CD4-positive, alpha-beta T cell treated with Interferon alpha-2 for 1 hour (primary cell): ENCODE measurements at places on chromosomes 11 and 22.

GRCh38 chr11:105202422-105202821 lies 62.9 kb upstream of the CARD18 start:
- DNase-seq = no peak

DNA sequence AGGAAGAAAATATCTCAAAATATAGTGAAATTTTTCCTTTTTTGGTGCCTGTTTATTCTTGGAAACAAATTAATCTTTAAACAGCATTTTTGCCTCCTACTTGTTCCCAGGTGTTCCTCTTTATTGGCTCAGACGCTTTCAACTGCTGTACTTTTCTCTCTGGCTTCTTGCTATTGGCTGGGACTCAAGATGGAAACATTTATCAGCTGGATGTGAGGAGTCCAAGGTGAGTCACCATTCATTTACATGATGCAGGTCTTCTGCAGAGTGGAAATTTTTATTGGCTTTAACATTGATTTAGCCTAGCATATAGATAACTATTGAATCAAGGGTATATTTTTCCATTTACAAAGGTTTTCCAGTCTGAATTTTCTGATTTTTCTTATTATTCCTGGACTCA lies 34.4 kb upstream of the DNAJB13 start:
- no peak for DNase-seq

DNA sequence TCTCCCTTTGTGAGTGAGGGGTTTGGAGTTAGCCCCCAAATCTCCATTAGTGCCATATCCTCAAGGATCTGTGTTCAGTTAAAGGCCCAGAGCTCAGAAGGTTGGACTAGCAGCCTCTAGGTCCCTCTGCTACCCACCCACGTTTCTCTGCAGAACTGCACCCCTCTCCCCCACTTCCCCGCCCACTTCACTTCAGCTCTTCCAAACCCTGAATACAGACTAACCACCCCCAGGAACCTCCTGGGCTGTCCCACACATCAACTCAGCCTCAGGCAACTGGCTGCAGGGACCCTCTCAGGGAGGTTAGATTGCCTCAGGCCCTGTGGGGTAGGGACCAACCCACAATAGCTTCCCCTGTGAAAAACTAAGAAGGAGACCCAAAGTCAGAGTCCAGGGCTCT lies 840 bp downstream of the VPREB3 start:
- DNase-seq = no peak

- no peak for DNase-seq
Observed at GRCh38 chr22:29872144-29872893, 10.7 kb upstream of the MTMR3 start.

DNA sequence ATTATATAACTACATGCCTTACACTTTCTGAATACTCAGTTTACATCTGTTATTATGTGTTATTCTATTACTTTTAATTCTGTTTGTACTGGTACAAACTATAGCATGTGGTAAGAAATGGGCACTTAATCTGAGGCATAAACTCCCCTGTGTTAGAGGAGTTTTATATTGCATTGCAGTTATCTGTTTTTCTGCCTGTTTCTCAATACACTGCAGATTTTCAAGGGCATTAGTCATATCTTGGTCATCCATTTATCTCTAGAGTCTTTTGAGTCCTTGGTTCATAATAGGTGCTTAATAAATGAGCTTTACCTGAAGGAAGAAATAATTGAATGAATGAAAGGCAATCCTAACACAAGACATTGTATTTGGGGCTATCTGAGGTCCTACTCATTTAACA lies 182.9 kb upstream of the CTSC start:
- DNase-seq = no peak

- DNase-seq = no peak
Observed at GRCh38 chr11:105665281-105665680, 55.4 kb downstream of the GRIA4 start.

DNA sequence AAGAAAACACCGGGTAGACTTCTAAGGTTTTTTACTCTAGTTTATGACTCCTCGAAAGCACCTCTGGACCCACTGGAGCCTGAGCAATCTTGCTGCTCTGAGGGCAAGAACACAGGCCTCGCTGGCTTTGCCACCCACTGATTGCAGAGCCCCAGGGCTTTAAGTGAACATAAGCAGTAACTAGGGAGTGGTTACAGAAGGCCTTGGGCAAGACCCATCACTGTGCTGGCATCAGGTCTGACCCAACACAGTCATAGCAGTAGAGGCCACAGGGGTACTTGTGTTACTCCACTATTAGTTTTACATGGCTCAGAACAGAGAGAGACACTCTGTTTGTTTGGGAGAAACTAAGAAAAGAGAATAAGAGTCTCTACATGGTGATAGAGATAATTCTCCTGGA lies 684.5 kb downstream of the FAM181B start:
- DNase-seq = no peak

DNA sequence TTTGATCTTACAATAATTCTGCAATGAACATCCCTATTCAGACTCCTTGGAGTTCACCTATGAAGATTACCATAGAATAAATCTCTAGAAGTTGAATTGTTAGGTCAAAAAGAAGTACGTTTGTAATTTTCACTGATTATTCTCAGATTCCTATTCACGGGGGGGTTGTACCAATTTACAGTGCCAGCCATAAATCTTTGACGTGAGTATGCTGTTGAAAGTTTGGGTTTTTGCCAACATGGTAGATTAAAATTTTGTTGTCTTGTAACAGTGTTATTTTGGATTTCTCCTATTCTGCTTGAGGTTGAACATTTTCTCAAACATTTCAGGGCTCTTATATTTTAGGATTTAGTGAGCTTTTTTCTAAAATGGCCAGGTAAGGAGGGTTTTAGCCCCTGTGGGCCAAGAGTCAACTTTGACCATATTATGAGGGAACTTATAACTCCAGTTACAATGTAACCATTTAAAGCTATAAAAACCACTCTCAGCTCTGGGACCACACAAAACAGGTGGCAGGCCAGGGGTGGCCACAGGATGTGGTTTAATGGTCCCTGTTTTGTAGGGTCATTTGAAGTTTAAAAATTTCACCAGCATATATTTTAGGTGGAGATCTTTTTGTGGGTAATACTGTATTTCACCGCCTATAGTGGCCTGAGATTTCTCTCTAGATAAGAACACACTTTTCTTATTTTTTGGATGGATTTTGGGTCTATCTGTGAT lies 25.8 kb downstream of the GGTLC2 start:
- no peak for DNase-seq

- DNase-seq = no peak
Observed at GRCh38 chr11:83694191-83694910, 408.2 kb upstream of the CCDC90B start.

- DNase-seq = peak; percentile 77
Observed at GRCh38 chr11:17208257-17208999, 642 bp upstream of the PIK3C2A start.

DNA sequence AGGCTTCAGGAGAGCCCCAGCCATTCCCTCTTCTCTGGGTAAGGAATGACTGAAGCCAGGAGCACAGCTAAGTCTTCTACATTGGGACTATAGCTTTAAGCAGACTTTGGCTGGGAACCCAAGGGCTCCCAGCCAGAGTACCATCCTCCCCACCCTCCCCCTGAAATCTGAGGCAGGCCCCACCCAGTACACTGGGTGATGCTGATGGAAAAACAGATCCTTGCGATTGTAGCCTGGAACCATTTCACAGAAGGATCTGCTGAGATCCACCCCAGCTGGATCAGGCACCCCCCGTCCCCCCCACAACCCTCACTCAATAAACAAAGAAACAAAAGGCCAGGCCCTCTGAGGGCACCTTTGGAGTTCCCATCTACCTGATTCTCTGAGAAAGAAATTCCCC lies 39.8 kb downstream of the IL18BP start:
- no peak for DNase-seq

GRCh38 chr11:95668131-95668530 lies 121.5 kb downstream of the FAM76B start:
- DNase-seq = no peak

DNA sequence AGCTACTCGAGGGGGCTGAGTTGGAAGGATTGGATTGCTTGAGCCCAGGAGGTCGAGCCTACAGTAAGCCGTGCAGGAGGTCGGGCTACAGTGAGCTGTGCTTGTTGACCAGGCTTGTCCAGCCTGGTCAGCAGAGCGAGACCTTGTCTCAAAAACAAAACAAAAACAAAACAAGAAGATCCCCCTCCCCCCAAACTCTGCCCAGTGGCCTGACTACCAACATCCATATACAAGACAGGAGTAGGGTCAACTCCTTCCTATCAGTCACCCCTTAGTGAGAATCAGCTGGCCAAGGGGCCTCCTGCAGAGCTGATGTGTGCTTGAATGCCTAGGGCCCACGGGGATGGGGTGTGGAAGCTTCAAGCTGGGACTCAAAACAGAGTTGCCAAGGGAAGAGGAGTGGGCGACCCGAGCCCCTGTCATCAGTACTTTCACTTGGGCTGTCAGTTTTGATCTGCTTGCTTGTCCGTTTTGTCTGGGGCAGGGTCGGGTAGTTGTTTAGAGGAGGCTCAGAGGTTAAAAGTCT lies 942 bp upstream of the TSPAN18 start:
- no peak for DNase-seq

DNA sequence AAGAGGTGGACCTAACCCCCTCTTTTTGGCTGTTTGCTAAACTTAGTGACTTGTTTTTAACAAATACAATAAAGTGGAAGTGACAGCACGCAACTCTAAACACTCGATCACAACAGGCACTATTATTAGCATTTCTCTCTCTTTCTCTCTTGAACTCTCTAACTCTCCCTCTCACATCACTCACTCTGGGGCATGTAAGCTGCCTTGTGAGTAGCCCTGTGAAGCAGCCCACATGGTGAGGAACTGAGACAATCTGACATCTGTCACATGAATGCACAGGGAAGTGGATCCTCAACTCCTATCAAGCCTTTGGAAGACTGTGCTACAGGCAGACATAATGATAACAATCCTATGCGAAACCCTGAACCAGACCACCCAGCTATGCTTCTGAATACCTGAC lies 609.0 kb upstream of the CNTN5 start:
- no peak for DNase-seq

DNA sequence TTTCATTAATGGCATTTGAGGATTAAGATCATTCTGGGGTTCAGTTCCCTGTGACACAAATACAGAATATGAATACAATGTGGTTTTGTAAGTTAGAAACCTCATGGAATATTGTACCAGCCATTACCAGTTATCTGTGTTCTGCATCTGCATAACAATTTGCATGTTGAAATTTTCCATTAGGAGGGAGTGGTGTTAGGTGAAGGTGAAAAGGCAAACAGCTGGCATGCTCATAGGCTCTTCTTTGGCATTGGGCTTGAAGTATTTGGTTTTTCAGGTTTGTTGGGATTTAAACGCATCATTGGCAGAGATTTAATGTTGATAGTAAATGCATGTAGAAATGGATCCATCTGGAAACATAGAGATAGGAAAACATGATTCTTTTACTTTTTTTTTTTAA lies 18.6 kb downstream of the RTN3 start:
- no peak for DNase-seq

- no peak for DNase-seq
Observed at GRCh38 chr22:47586038-47586437, 823.6 kb downstream of the TBC1D22A start.

- peak; percentile 73 for DNase-seq
Observed at GRCh38 chr22:22710719-22711531, 66.5 kb downstream of the GGTLC2 start.

GRCh38 chr11:74442636-74443035 lies 24.7 kb downstream of the KCNE3 start:
- no peak for DNase-seq

- DNase-seq = no peak
Observed at GRCh38 chr11:67167091-67167490, 48.0 kb downstream of the KDM2A start.

GRCh38 chr22:50460938-50461337 lies 13.9 kb downstream of the SBF1 start:
- DNase-seq = no peak

DNA sequence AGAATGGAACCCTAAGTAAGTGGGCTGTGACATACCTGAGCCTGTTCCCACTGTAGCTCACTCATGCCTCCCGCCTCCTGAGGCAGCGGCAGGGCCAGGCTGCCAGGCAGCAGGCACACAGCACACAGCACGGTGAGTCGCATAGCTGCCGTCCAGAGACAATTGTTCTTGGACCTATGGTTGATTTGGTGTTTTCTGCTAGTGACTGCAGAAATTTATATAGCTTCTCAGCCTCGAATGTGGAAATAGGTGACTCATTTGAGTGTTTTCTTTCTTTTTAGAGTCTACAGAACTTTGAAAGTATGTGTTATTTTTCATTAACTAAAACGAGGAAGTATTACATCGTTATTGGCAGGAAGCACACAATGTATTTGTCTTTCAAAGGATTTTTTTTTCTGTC lies at the start of gene MMP7:
Gene MMP7, minus strand, starts transcription at position 190 of the 400 bp plus-strand sequence. Its CDS starts 47 bp downstream, at position 143.
- no peak for DNase-seq
